Stimulated activated CD4-positive, alpha-beta T cell treated with anti-CD3 and anti-CD28 coated beads, Interleukin-15, amount 100 ng/mL, for 24 hours (primary cell): ENCODE measurements at places on chromosomes 12 and 14.

GRCh38 chr12:122250047-122250446, 16.2 kb downstream of the VPS33A start:
- no peak for DNase-seq

DNA sequence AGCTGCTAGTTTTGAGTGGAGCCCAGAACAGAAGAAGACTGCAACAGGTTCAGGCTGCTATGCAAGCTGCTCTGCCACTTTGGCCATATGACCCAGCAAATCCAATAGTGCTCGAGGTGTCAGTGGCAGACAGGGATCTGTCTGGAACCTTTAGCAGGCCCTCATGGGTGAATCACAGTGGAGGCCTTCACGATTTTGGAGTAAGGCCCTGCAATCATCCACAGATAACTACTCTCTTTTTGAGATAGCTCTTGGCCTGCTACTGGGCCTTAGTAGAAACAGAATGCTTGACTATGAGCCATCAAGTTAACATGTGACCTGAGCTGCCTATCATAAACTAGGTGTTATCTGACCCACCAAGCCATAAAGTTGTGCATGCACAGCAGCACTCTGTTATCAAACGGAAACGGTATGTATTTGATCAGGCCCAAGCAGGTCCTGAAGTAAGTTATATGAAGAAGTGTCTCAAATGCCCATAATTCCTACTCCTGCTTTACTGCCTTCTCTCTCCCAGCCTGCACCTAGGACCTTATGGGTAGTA, 116.9 kb upstream of the CCDC196 start:
- no peak for DNase-seq

DNA sequence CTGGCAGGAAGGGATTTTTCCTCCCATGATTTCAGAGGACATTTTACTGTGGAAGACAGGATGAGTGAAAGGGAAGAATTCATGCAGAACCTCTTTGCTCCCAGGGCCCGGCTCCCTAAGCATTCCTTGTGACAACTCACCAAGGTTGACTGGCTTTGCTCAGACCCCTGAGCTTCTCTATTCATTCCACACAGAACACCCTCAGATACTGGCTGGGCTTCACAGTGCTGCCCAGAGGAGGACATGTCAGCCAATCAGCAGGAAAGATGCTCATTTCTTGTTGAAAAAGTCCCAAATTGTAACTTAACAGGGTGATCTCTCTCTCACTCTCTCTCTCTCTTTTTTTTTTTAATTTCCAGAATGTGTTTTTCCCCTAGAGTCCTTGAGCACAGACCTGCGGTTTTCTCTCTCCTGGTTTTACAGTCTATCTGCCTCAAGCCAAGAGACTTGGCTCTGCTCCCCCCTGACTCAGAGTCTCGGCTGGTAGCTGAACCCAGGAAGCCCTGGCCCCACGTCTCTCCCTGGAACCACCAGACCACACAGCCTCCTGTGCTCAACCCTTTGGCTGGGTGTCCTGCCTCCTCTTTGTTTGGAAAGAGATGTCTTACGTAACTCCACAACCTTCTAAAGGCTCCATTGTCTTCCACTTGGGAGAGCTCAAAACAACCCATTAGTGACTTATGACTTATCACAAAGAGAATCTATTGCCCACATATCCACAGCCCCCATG, 43.9 kb downstream of the SSPN start:
- DNase-seq, result no peak

DNA sequence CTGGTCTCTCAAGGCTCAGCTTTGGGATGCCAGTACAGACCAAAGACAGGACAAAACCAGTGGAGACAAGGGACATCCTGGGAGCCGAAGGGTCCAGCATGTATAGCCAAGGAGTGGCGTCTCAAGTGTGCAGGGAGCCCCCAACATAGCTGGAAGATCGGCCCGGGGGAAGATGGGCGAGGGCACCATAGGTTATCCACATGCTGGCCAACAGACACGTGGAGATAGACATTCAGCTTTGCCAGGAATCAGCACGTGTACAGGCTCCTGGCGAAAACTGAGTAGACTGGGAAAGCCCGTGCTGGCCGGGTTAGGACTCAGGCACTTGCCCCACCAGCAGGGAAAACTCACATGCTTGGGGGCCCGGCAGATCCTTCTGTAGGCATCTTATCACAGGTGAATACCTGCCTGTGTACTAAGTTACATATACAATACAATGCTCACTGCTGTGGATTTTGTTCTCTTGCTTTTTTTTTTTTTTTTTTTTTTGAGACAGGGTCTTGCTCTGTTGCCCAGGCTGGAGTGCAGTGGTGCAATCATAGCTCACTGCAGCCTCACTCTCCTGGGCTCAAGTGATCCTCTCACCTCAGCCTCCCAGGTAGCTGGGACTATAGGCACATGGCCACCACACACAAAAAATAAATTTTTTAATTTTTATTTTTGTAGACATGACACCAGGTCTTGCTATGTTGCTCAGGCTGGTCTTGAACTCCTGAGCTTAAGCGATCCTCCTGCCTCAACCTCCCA, 5.6 kb upstream of the ANKRD9 start:
- DNase-seq, result no peak

- no peak for DNase-seq
Observed at GRCh38 chr14:69506241-69506595, 21.7 kb downstream of the PLEKHD1 start.

GRCh38 chr14:60488175-60488574, 2.3 kb upstream of the C14orf39 start:
- DNase-seq, result no peak

DNA sequence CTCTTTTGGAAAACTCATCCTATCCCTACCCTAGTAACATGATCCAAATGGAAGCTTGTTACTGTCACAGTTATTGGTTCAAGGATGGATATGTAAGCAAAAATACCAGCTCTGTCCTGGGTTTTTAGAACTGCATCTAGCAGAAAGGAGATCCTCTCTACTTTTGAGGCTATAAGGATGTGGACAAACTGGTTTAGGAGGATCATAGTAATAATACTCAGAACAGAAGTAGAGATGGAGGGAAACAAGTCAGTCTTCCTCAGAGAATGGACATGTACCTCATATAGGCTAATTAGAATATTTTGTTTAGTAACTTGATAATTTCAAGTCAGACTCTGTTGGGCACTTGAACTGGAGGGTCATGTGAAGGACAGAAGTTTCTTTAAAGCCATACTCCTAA, 26.6 kb downstream of the FUT8 start:
- no peak for DNase-seq

DNA sequence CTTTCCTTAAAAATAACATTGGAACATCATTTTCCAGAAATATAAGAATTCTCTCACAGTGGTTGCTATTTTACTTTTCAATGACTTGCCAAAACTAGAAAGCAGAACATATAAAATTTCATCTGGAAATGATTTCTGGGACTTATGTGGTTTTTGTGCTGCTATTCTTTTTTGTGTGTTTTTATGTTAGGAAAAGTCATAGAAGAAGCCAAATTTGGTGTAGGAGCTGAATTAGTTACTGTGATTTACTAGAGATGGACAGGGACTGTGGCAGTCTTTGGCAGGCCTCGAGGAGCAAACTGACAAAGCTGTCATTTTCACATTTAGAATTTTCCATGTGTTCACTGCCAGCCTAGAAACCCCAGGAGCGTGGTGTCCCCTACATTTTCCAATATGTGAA, 38.3 kb upstream of the LDHB start:
- DNase-seq, result no peak

DNA sequence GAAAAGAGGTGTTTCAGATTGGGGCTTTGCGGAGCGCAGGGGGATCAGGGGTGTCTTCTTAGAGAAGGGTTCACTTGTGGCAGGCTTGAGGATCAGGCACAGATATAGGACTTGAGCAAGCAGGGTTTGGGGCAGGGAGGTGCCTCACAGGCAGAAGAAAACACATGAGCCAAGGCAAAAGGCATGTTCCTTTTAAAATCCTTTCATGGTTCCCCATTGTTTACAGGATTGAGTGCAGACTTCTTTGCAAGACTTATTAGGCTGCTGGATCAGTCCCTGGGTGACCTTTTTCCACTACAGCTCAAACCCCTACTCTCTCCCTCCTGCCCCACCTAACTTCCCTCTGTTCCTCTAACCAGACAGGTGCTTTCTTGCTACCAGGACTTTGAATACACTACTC, 19.7 kb downstream of the HSPB8 start:
- no peak for DNase-seq

DNA sequence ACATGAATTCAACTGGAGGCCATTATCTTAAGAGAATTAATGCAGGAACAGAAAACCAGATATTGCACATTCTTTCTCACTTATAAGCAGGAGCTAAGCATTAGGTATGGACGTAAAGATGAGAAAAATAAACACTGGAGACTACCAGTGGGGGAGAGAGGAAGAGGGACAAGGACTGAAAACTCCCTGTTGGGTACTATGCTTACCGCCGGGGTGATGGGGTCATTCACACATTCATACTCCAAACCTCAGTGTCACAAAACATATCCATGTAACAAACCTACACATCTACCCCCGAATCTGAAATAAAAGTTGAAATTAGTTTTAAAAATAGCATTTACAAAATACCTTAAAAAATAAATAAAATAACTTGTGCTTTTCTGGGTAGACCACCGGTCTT, 80.8 kb upstream of the RAP1B start:
- no peak for DNase-seq

- peak; percentile 74 for DNase-seq
Observed at GRCh38 chr14:105059035-105059924, 6.0 kb downstream of the GPR132 start.

- DNase-seq, result no peak
Observed at GRCh38 chr12:102669056-102669455, 188.7 kb upstream of the IGF1 start.

DNA sequence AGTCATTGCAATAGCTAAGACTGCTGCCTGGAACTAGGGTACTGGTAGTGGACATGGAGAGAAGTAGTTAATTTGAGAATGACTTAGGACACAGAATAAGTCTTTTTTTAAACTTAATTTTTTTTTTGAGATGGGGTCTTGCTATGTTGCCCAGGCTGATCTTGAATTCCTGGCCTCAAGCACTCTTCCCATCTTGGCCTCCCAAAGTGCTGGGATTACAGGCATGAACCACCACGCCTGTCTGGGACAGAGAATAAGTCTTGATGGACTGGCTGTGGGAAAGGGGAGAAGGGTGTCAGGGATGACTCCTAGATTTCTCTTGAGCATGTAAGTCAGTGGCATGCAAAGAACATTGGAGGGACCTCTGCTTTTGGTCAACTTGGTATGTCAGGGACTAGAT, 42.9 kb downstream of the LIN52 start:
- no peak for DNase-seq

DNA sequence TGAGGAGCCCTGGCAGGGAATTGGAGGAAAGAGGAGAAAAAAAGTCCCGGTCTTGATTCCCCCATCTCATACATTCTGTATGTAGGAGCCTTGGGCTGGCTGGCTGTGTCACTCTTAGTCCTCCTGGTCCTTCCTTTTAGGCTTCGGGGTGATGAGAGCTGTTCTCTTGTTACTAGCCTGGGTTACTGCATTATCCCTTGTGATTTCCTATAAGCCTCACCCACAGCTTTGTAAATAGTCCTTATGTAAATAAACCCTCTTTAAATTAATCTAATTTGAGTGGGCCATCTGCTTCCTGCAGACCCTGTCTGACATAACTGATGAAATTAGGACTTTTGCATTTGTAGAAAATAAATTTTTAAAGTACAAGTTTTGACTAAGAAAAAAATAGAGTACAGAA, 19.2 kb downstream of the DNM1L start:
- no peak for DNase-seq

DNA sequence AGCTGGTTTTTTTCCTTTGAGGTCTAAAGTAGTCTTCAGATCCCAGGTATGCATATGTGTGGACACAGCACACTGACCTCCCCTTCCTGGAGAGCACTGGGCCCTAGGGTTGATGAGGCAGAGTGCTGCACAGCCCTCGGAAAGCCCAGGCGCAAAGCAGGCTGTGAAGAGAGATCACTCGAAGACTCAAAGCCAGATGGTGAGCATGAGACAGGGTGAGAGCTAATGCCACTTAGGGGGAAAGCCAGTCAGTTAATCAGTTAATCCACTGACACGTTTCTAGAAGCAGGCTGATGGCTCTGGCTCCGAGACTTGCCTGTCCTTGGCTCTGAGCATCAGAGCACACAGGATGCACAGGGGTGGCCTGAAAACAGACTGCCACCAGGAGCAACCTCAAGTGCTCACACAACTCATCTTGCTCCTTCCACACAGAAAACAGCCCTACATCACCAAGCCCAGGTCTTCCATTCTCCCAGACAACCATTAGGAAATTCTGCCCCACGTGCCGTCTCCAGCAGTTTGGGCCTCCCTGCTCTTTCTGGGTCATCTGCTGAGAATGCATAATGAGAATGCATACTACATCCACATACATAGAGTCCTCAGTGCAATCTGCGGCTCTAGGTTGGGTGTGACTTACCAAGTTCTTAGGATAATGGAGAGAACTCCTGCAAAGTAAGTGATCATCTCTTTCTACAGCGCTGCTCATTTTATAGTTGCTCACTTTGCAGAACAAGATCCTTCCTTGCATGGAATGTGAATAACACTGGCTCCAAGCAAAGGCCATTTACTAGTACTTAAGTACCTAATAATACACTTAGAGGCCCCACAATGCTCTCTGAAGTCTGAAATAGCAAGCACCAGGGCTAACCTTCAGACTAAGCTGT, 12.0 kb downstream of the AQP6 start:
- no peak for DNase-seq

DNA sequence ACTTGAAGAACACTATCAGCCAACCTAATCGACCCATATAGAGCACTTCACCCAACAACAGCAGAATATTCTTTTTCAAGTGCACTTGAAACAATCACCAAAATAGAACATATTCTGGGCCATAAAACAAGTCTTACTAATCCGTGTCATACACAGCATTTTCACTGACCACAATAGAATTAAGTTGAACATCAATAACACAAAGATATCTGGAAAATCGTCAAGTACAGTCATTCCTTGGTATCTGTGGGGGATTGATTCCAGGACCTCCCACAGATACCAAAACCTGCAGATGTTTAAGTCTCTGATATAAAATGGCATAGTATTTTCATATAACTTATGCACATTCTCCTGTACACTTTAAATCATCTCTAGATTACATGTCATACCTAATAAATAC, 295.7 kb downstream of the BCL11B start:
- no peak for DNase-seq

DNA sequence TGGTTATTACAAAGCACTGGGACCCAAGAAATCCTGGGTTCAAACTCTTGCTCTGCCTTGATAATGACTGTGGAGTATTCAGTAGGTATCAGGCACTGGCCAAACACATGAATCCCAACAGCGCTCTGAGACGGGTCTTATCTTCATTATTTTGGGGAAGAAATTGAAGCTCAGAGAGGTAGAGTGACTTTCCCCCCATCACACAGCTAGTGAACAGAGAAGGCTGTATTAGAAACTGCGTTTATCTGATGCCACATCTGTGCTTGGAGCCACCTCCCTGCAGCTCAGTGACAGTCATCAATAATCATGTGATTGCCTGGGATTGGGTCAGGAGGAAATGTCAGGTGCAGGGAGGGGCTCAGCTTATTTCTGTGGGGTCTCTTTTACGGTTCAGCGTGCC, 225.4 kb upstream of the LHX5 start:
- DNase-seq, result no peak

DNA sequence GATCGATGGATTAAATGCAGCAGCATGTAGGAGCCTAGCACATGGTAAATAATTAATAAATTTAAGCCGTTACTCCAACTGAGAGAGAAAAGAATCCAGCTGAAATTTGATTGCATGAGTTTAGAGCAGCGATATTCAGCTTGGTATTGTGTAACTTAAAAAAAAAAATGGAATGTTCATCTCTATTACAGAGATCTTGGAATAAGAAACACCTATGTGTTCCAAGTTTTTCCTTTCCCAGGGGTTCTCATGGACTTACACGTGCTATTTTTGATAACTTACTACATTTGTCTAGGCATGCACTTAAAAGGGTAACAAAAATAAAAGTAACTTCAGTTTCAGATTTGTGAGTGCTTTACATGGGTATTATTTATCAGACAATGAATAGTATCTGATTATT, 122.8 kb downstream of the RASSF9 start:
- DNase-seq, result no peak
